ENCODE measurements at places on chromosomes 2 and 18.

- no peak for DNase-seq
These were observed 26.8 kb downstream of the ADRA2B start for GRCh38 chr2:96089356-96090195.

GRCh38 chr2:55782528-55783173, 89.0 kb upstream of the PNPT1 start:
- no peak for DNase-seq

GRCh38 chr2:78979380-78980151, 45.9 kb upstream of the REG3G start:
- no peak for DNase-seq

GRCh38 chr2:229714080-229714735, at the start of gene DNER:
TSS of gene DNER (minus strand) at chr2:229714555. CDS start at chr2:229714423, 132 bp downstream.
- DNase-seq = no peak

GRCh38 chr18:70385474-70385873, 96.6 kb downstream of the SOCS6 start:
- DNase-seq = no peak

DNA sequence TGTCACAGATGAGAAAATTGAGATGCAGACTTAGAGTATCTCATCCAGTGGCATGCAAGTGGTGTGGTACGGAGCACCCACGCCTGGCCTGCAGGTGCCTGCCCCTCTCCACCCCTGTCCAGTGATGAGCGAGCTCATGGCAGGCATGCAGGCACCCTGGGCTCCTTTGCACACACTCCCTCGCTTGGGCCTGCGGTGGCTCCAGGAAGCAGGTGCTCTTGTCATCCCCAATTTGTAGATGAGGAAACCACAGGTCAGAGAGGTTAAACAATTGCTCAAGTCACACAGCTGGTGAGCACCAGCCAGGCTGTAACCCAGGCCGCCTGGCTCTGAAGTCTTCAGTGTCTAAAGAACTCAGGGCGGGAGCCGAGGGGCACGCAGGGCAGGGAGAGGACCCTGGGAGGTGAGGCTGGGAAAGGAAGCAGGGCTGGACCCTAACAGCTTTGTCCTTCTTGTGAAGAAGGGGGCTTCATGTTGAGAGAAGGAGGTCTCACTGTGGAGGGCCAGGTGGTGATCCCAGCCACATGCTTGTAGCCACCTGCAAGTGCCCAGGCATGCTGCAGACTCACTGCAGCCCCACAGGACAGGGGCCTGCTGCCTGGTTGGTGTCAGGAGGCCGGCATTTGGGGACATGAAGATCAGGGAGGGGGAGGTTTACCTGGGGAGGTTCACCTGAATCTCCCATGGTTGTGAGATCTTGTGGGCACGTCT, 166.2 kb downstream of the SH3RF3 start:
- DNase-seq = no peak

- DNase-seq = no peak
These were observed 1996.2 kb upstream of the PIK3C3 start for GRCh38 chr18:39958876-39959275.

GRCh38 chr2:196234672-196235071, 63.3 kb upstream of the STK17B start:
- DNase-seq = no peak

DNA sequence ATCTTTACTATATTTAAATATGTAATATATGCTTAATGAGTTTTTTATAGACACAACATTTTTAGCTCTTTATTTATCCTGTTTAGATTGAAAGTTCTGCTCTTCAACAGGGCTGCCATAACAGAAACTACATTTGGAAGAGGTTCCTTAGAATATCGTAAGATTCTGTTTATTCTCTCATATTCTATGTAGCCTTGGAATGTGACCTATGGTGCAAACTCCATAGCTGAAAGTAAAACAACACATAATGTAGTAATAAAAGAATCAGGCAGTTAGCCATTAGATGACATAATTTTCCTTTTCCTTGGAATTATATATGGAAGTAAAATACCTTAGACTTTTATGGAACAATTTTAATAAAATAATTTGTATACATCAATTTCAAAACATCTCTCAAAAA, 91.3 kb downstream of the ZNF804A start:
- DNase-seq = no peak

DNA sequence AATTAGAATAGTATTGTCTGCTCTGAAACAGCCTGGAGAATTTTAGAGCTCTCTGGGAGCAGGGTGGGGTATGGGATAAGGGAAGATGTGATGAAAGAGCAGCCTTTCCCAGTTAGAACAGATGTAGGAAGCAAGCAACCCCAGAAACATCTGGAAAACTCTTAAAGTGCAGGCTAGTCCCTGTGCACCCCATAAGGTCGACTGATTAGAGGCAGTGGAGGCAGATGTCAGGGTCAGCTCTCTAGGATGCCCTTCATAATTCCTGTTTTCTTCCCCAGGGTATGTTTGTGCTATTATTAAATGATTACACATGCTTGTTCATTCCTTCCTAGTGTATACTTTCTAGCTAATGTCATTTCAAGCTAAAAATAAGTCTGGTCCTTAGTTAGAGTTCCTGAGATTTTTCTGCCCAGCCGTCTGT, 41.7 kb downstream of the PTPRM start:
- no peak for DNase-seq

- no peak for DNase-seq
These were observed 154.8 kb downstream of the MBP start for GRCh38 chr18:76977684-76978232.

GRCh38 chr2:241258505-241259280, 56.8 kb downstream of the HDLBP start:
- DNase-seq = no peak

- DNase-seq = no peak
These were observed 81.3 kb downstream of the TFCP2L1 start for GRCh38 chr2:121203591-121204249.

DNA sequence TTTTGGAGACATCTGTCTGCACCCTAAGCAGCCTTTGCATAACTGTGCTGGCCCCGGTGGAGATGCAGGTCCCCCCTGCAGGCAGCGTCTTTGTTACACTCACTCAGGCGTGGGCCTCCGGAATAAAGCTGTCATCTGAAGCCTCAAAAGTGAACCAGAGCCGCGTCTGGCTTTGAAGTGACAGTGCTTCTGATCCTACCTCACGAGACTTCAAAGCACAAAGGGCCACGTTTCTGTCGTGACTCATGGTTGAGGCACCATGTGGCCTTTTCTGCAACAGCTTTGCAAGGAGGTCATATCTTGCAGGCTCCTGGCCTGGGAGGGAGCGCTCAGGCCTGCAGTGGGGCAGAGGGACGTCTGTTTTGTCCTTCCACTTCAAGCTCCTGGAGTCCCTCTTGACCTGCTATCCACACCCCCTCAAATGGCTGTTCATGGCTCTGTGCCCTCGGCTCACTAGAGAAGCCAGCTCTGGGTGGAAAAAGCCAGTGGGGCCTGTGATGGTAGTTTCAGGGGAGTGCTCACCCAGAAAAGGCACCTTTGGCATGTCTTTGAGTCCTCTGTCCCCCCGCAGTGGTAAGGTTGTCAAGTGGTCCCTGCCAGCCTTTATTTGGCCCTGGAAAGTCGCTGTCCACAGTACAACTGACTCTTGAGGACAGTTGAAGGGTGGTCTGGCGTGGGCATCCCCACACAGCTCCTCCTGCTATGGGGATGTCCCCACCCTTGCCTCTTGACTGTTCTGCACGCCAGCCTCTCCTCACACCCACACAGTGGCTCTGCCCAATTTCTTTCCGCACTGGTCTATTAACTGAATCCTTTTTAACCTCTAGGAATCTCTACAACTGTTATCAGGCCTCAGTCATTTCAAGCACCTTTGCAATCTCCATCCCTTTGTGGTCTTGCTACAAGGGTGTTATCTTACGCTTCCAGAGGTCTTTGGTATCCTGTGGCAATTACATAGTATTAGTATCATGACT, 19.3 kb downstream of the GPR55 start:
- no peak for DNase-seq

DNA sequence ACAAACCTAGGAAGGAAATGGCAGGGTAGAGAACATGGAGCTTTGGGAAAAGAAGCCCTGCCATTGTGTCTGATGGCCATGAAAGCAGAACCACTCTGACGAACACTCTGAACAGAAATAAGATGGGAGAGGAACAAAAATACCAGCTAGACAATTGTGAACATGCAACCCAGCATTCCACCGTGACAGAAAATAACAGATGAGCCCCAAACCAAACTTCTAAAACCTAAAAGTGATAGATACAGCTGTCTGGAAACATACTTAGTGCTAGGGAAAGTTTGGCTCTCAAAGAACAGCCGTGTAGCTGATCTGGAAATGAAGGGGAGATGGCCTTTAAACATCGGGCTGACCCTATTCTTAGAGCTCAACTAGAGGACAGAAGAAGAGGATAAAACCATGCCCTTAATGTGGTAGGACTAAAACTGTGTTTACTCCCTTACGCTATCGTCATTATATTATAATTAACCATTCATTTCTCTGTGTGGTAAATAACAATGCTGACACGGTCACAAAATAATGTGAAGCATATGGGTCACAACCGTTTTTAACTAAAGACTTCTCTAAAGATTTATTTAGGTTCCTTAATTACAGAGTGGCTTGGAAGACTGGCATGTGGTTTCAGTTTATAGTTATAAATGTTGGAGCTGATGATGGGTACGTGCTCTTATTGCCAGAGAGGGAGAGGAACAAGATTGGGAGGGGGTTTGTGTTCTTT, 80.6 kb downstream of the MYO1B start:
- no peak for DNase-seq

DNA sequence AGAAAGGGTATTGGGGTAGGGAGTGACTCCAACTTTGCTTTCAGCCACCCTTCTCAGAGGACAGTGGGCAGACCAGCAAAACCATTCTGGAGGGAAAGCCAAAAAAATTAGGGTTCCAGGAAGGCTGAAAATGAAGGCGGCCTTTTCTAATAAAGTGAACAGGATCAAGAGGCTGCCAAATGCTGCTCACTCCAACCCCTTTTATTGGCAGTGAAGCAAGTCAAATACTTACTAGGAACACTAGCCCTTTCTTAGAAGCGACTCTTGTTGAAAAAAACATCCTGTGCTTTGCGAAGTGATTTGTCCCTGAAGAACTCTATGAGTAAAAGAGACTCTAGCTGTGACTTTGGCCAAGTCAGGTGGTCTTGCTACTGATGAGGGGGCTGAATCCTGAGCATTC, 83.6 kb upstream of the CYP1B1 start:
- DNase-seq = no peak

- no peak for DNase-seq
These were observed 36.7 kb downstream of the SLC9A4 start for GRCh38 chr2:102509749-102510148.

GRCh38 chr18:64203295-64203694, 54.4 kb upstream of the LINC00305 start:
- no peak for DNase-seq

GRCh38 chr2:226581004-226581403, 218.6 kb downstream of the IRS1 start:
- no peak for DNase-seq

- DNase-seq = no peak
These were observed 84.1 kb downstream of the CDK15 start for GRCh38 chr2:201890453-201890852.

- DNase-seq = no peak
These were observed 40.5 kb downstream of the MTHFD2 start for GRCh38 chr2:74238879-74239278.

DNA sequence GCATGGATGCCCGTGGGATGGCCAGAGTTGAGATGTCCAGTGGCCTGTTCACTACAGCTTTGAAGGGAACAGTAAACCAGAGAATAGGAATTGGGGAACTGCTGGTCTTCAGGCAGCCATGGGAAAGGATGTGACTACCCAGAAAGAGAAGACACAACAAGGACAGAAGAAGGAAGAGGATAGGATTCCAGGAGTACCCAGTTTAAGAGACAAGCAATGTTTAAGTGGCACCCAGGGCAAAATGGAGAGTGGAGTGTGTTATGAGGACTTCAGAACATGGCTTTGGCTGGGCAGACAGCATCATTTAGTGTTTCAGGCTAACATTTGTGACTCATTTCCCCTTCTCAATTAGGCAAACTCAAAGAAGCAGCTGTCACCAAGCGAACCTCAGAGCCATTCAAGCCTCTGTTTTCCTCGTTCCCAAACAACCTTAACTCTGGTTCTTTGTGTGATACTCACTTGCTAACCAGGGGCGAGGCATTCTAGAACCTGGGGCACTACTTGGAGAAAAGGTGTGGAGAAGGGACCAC, 4.0 kb upstream of the FAM124B start:
- DNase-seq = peak; percentile 89

GRCh38 chr2:144424559-144425240, 95.2 kb downstream of the ZEB2 start:
- no peak for DNase-seq

- DNase-seq = no peak
These were observed 2.3 kb downstream of the KIF1A start for GRCh38 chr2:240817496-240818292.

GRCh38 chr2:201789395-201789794, 8.7 kb upstream of the ALS2 start:
- no peak for DNase-seq

DNA sequence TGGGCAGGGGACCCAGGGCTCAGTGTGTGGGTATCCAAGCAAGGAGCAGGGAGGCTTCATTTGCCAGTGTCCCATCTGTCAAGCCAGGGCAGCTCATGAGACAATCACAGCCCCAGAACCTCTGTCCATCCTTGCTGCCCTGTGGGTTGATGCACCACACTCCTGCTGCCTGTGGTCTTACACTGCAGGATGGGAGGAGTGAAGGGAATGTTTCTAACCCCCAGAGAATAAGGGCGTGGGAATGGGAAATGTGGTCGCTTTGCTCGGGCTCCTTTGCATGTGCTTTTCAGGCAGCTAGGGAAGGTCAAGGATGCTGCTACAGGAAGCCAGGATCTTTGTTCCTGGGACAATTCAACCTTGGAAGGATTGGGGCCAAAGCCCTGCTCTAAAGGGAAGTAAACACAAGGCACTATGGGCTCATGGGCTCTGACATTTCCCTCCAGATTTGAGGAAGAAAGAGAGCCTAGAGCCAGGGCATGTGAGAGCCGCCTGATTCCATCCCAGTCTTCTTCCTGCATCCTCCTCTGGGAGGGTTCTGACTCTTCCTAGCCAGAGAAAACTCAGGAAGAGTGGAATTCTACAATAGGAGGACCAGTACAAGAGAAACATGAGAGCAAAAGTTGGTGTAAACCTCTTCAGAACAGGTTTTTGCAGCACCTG, 18.8 kb upstream of the MAP3K20 start:
- DNase-seq = no peak

- DNase-seq = no peak
These were observed 28.6 kb downstream of the ARID5A start for GRCh38 chr2:96565111-96565510.

DNA sequence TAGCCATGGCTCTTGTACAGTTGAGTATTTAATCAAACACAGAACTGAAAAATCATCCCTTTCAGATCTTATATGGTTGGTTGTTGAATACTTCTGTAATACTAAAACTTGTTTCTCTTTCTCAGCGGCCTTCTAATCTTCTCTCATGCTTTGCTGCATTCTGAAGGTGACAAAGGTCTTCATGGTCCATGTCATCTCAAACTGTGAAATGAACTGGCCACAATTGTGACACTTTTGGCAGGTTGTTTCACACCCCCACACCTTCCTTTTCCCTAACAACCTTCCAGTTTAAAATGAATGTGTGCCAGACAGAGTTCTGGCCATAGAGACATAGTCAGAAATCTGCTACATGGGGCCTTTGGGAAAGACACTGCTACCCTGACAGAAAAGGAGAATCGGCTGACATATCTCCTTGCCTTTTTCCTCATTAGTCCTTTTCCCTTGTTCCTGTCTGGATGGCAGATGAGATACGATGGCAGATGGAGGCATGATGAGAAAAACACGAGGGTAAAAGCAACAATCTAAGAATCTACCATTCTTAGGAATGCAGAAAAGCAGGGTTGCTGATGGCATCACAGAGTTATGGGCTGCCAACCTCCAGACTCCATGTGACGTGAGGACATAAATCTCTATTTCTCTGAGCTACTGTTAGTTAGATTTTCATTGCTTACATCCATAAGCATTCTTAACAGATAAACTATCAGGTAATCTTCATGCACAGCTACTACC, 106.5 kb downstream of the PIGN start:
- no peak for DNase-seq

Measured in bone marrow (tissue), 2 donors.